Activated effector memory CD4-positive, alpha-beta T cell treated with Interleukin-2 at 50 U/mL for 16 hours (primary cell): ENCODE measurements at places on chromosomes 2 and 18.

- no peak for DNase-seq
Measured at GRCh38 chr18:58208207-58208932, 164.3 kb downstream of the NEDD4L start.

DNA sequence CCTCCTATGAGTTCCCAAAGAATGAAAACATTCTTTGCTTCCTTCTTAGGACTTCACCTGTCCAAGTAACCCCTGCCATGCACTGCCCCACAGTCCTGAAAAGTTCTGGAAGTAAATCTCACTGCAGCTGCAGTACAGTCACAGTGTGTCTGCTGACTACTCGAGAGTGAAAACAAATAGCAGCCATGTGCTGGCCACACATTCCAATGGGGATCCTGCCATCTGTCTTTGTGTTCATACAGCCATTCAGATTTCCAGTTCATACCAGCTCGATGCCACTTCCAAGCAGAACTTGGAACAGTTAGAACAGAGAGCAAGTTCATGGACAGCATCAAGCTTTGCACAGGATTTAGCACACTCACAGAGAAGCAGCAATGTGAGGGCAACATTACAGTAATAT is 629.9 kb upstream of the ACVR2A start:
- no peak for DNase-seq

DNA sequence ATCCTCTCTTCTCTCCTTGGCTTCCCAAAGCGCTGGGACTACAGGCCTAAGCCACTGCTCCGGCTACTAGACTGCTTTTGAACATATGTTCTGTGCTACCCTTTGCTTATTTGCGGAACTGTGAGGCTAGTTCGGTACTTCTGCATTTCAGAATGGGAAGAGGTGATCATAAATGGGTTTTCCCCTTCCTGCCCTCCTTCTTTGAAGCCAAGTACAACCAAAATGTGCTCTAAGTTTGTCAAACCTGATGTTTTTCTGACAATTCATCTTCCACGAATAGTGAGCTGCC is 1.7 kb upstream of the ESCO1 start:
- DNase-seq: no peak

DNA sequence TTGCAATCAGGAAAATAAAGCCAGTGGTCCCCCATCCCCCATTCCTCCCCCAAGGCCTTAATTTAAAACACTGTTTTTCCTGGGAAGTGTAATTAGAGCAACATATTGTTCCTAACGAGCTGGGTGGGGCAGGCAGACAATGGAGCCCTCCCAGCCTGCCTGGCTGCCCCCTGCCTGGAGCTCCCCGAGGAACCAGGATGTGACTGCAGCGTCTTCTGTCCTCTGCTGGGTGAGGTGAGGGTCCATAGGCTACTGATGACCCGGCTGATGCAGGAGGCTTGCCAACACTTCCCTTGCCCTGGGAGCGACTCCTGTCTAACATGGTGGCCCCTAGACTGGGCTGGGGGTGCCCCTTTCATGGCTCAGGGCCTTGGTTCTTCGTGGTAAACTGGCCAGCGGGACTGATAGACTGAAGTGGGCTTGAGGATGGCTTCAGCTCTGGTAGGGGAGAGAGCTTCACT is 152.4 kb downstream of the DYSF start:
- no peak for DNase-seq

DNA sequence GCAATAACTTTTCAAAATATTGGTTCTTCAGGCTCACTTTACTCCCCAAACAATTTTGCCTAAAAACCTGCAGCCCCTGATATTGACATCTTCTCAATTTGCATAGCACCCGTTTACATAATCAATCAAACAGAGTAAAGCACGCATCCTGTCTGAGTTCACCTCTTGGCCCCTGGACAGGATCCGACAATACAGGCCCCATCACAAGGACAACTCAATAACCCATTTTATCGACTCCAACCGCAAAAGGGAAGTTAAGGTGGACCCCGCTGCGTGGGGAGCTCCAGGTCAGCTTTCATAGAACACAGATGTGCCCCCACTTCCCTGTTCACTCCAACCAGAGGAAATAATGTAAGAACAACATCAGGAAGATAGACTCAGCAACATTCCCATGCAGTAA is 44.7 kb downstream of the TTC32 start:
- DNase-seq: no peak

DNA sequence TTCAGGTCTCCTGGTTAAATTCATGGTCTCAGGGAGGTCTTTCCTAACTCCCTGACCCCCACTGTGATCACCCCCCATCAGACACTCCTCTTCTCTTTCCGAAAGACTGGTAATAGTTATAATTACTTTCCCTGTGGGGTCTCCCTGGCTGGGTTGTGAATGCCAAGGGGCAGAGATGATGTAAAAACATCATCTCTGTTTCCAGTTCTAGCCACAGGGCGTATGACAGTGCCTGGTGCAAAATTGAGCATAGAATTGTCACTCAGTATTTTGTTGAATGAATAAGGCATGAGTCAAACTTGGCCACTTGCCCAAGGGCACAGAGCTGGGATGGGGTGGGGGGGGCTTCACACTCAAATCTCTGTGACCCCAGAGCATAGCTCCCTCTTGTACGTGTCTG is 65.2 kb downstream of the LTBP1 start:
- no peak for DNase-seq

- no peak for DNase-seq
Measured at GRCh38 chr2:119455066-119455718, 23.5 kb downstream of the TMEM37 start.

- DNase-seq: no peak
Measured at GRCh38 chr2:95019572-95019971, 5.9 kb upstream of the MAL start.

GRCh38 chr2:39494784-39495251 is 57.7 kb upstream of the MAP4K3 start:
- no peak for DNase-seq

DNA sequence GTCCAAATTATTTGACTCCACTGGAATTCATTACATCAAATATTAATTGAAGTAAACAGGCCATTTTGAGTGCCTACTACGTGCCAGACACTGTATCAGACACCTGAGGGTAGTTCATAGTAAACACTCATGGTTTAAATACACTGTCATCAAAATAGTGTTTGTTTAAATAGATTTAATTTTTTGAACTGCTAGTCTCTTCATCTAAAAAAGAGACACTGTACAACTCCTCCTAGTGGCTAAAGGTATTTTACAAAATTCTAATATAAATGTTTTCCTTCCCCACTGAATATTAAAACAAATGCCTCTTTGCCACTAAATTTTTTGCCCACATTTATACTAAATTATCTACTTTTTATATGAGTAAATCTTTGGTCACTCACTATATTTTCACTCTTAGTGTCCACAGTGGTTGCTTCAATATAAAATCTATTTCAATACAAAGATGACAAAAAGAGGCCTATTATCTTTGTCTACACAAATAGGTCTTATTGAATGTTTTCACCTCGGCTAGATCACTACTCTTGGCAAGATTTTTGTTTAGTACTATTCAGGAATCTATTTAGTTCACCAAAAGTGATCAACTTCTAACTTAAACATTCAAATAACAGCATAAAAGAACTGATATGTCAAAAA is 122.1 kb downstream of the TMEM247 start:
- DNase-seq: no peak

DNA sequence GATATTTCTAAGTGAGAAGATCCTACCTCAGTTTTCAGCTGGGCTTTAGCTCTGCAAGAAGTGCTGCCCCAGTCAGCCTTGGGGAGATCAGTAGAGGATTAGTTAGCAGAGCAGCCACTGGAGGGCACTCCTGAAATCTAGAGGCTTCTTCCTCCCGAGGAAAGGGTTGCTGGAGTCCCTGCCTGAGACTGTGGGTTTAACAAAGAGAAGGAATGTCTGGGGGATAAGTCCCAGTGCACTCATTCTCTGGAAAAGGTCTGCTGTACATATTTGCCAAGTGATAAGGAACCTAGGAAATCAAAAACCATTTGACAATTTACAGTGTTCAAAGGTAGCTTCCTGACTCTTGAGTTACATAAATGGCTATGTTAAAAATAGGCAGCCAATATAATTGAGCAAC is 207.2 kb downstream of the SLC8A1 start:
- no peak for DNase-seq

GRCh38 chr18:31429623-31430022 is 17.9 kb upstream of the DSG3 start:
- DNase-seq: no peak

- no peak for DNase-seq
Measured at GRCh38 chr2:108617617-108618016, 83.3 kb downstream of the LIMS1 start.

DNA sequence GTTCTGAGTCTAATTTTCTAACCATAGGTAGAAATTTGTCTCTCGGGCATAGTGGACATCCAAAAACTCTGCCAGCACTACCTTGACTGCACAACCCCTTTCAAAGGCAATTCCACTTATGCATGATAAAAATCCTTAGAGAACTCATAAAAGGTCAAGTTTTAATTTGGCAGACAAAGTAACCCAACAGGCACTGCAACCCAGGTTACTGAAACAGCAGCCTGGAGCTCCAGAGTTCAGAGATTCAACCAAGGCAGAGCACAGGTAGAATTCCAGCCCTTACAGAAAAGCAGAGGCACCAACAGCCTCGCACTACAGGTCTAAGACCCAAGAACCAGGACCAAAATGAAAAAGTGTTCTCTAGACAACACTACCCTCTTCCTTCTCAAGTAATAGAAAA is 1.8 kb downstream of the DTNB start:
- no peak for DNase-seq

GRCh38 chr18:7034924-7035323 is 82.7 kb downstream of the LAMA1 start:
- DNase-seq: no peak

GRCh38 chr2:48584551-48584950 is 33.1 kb upstream of the GTF2A1L start:
- no peak for DNase-seq

DNA sequence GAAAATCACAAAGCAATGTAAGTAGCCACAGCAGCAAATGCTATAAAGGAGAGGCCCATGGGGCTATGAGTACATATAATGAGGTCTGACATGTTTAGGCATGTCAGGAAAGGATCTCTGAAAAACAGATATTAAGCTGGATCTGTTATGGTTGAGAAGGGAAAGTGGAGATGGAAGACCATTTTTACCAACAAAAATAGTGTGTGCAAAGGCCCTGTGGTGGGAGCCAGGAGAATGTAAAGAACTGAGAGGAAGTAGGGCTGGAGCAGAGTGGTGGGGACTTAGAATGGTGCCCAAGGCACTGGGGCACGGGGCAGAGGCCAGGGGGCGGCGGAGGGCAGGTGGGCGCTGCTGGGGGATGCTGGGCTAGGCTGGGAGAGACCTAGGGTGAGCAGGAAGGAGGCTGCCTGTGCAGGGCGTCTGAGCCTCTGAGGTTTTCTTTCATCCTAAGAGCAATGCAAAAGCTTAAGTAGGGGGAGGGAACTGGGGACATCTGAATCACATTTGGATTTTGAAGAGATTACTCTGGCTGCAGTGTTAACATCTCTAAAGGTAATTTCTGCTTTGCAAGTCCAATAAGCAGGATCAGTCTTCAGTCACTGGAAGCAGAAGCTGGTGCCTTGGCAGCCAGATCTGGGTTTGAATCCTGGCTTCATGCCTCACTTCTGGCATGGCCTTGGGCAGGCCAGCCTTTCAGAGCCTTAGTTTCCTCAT is 4.9 kb upstream of the AGFG1 start:
- no peak for DNase-seq

DNA sequence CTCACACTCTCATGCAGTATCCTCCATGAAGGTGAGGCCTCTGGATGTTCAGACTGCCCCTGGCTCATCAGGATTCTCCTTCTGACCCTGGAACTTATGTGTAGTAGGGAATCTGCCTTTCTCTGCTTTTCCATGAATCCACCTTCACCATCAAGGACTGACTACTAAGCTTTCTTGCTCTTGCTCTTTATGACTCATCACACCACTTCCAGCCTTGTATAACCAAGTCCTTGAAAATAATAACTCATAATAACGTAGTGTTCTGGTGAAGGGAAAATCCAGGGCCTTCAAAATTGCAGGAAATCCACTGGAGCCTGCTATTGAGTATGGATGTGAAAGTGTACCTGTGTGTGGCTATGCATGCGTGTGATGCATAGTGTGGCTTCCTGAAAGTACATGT is 11.3 kb upstream of the KCNS3 start:
- DNase-seq: no peak

GRCh38 chr2:23363831-23364230 is 21.1 kb upstream of the KLHL29 start:
- DNase-seq: no peak

DNA sequence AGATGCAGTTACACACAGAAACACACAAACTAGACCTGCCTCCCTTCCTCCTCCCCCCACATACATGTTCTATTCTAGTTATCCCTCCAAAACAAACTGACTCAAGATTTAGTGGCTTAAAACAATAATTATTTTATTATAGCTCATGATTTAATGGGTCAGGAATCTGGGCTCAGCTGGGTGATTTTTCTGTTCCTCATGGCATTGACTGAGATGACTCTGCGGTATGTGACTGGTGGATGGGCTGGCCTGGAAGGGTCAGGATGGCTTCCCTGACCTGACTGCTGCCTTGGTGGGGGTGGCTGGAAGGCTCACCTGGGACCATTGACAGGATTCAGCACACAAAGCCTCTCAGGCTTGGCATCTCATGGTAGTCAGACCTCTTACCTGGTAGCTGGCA is 33.7 kb upstream of the NTSR2 start:
- no peak for DNase-seq

DNA sequence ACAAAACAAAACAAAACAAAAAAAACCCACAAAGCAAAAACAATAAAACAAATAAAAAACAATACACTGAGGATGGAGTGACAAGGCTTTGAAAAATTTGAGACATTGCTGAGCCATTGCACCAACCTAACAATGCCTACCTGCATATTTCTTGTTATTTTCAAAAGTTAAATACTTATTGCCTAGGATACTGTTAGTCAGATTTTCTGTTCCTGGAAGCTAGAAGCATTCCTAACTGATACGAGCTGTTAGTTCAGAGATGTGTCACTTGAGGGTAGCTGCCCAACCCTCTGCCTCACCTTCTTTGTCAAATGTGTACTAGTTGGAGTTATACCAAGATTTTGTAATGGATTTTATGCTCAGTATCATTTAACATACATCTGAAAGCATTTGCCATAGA is 187.2 kb downstream of the TXNL1 start:
- no peak for DNase-seq

DNA sequence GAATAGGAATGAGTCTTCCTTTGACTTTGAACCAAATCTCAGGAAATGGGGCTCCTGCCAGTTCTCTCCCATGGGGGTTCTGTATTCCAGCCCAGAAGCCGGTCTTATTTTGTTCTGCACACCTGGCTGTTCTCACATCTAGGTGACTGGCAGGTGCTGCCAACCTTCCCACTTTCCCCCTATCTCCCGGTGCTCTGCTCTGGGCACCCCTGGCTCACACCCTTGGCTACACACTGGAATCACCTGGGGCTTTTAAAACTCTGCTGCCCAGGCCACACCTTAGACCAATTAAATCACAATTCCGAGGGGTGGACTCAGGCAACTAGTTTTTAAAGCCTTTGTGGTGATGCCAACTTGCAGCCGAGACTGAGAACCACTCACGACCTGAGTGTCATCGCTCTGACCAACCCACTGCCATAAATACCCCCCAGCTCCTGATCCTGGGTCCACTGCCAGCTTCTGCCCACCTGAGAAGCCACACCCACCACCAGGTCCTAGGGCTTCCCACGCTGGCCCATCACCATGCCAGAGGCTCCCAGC is 69.2 kb downstream of the KCNF1 start:
- DNase-seq: no peak
